ENCODE measurements at places on chromosomes 1 and 21.

DNA sequence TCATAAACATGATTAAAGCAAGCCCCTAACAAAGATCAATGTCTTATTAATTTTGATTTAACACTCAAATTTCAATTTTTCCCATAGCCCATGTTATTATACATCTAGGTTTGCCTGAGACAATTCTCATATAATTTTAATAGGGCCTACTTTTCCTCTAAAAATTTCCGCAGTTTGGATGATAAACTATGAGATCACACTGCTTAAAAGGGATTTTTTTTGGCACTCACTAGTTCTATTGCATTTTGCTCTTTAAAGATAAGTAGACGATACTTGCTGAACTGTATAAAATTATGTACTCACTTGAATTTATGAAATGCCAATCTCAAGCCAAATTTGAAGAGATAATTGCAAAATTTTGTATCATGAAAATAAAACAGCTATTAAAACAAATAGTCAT is 480.4 kb upstream of the ZRANB2 start:
- no peak for DNase-seq

GRCh38 chr1:40742363-40743061 is 41.1 kb upstream of the KCNQ4 start:
- DNase-seq, result no peak

DNA sequence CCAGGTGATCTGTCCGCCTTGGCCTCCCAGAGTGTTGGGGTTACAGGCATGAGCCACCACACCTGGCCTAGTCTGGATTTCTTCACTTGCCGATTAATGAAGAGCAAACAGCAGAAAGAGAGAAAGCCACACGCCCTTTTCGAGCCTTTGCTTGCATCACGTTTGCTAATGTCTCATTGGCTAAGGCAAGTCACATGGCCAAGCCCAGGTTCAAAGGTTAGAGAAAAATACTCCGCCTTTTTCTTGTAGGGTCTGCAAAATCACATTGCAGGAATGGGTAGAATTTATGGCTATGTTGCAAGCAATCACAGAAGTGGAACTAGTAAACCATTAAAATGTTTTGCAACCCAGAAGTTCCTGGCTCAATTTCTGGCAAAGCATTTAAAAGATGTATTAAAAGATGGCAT is 26.8 kb upstream of the BACH1 start:
- DNase-seq, result no peak

- DNase-seq, result no peak
Observed at GRCh38 chr1:227059076-227059475, 119.0 kb downstream of the COQ8A start.

Measured in effector CD4-positive, alpha-beta T cell (primary cell).